ENCODE measurements at places on chromosomes 1 and 21. TPM values are rescaled to one million over a fixed set of nuclear protein-coding genes. Genes with fewer than 3 reads are reported as not detected.

FOXD2 gene
- total RNA-seq = 0.44 TPM

SLAMF7 gene
- total RNA-seq = 3.9 TPM

KPRP gene
- not detected for total RNA-seq

NOTCH2 gene
- total RNA-seq = 73.0 TPM

IL23R gene
- 2.4 TPM for total RNA-seq

BRINP2 gene
- total RNA-seq = not detected
